ENCODE measurements at places on chromosomes 5 and 9.

GRCh38 chr5:179516221-179516620 lies 34.1 kb upstream of the RUFY1 start:
- DNase-seq, result no peak

DNA sequence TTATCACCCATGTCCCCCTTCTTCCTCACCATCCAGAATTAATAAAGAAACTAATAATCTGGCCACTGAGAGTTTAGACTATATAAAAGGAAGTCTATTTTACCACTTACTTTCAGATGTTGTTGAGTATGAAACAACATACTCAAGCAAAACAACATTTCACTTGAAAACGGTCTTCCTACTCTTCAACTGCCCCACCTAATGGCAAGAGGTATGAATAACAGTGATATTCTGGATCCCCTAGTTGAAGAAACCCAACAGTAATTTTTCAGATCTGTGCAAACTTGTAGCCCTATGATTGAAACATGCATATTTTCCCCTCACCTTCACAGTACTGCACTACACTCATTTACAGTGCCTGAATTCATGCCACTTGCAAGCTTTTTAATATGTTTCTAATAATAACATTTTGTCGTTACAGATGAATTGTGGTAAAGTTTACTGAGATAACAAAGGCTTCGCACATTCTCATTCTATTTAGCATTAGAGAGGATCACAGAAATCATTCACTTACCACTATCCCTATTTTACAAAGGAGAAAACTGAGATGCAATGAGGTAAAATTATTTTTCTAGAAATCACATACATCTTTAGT lies 267.9 kb upstream of the PDE4D start:
- peak; percentile 55 for DNase-seq

GRCh38 chr5:73902327-73903051 lies 276.5 kb downstream of the ARHGEF28 start:
- peak; percentile 77 for DNase-seq

DNA sequence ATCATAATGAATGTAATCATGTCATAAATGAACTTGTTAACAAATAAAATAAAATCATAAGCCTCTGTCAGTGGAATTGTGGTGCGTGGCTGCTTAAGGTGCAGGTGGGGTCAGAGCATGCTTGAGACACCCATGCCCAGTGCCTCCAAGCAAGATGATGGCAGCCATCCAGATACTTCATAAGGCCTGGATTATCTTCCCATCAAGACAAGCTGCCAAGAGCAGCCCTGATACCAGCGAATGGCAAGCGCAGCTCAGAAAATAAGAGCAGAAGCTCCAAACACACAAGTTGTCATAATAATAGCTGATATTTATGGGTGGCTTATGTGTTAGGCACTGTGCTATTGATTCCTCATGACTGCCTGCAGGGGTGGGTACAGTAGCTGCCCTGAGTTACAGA lies 21.8 kb upstream of the LMX1B start:
- DNase-seq, result no peak

- peak; percentile 99 for DNase-seq
These were observed 477.8 kb downstream of the CCDC171 start for GRCh38 chr9:16030528-16031185.

DNA sequence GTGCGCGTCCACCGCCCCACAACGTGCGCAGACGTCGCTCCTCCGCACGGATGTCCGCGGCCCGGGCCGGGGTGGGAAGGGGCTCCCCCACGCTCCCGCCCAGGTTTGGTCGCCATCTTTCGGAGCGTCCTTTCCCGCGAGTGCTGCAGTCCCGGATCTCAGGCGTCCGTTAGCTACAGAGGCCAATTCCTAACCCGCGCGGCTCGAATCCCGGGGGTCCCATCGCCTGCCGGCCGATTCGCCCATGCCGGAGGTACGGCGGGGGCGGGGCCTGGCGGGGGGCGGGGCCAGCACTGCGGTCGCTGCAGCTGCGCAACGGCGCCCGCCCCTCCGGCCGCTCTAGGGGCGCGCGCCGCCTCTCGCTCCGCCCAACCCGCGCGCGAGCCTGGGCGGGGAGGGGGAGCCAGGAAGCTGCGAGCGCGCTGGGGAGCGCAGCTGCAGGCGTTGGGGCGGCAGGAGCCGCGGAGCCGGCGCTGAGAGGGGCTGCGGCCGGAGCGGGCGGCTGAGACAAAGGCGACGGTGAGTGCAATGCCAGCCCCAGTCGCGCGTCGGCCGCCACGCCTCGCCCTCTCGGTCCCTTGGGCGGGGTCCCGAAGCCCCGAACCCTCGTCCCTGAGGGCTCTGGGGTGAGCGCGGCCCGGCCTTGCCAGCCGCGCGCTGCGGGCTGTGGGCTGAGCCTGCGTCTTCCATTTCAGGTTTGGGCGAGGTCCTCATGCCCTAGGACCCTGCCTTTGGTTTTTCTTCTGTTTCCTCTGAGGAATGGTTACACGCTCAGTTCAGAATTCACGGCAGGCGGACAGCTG lies at the start of gene CDC42SE2:
Gene CDC42SE2 (plus strand): TSS at position 406 of the 803 bp plus-strand sequence. CDS start 95,441 bp downstream, outside the sequence.
- peak; percentile 90 for DNase-seq

DNA sequence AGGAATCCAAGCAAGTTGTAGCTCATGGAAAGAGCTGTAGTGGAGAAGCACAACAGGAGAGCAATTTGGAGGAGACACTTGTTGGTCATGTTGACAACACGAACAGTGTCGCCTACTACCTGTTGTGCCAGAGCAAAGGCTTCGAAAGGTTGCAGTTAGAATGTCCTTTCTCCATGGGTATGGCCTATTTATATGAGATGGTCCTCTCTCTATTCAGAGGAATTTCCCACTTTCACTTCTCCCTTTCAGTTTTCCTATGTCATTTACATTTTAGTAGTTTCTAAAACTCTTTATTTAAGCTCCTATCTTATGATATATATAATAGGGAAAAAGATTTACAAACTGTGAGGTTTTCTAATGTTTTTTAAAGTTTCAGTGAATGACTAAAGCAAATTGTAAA lies at the start of gene IFNB1:
Gene IFNB1 (minus strand): TSS at position 162 of the 400 bp plus-strand sequence. CDS start 73 bp downstream, at position 89.
- no peak for DNase-seq

GRCh38 chr9:21982391-21982790 lies 11.8 kb downstream of the CDKN2A start:
- no peak for DNase-seq

- DNase-seq, result no peak
These were observed 403.5 kb downstream of the DMRT2 start for GRCh38 chr9:1453636-1454035.

DNA sequence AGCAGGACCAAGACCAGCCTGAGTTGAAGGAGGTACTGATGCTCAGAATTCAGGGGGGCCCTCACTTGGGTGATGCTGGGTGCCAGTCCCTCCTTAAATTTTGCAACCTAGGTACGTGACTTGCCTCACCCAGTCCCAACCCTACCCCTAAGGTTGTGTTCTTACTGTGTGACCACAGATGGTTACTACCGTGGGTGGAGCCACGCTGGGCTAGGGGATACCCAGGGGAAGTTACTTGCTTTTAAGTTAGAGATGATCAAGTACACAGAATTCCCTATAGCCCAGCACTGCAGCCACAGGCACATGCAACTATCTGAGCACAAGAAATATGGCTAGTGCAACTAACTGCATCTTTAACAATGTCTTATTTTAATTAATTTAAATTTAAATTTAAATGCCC lies 32.9 kb downstream of the NXNL2 start:
- no peak for DNase-seq

DNA sequence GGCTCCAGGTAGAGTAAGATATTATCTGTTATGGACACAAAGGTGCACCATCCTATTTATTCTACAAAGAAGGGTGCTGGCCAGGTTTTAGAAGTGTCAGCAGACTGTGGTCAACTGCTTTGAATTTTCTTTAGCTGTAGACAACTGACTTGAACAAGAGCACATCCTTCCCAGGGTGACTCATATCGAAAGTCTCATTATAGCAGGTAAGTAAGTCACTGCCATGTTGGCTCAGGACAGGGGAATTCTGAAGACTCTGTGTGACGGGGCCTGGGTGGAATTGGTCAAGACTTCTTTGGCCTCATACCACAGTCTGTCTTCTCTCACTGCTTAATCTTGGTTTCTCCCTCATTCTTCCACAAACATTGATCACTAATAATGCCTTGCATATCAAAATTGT lies 214.5 kb upstream of the CDH9 start:
- DNase-seq, result no peak

DNA sequence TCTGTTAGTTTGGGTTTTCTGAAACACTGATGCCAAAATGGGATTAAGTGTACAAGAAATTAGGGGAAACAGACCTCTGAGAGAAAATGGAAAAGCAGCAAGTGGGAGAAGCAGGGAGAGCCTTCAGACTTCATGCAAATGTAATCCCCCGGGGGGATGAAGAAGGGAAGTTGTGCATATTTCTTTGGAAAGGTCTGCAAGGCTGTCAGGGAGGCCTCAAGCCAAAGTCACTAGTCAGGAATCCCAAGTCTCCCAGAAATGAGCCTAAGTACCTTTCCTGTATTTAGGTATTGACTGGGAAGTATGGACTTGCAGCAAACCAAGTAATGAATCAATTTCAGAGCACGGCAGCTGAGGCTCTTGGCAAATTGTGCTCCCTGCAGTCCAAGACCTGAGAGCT lies 2.2 kb downstream of the FTMT start:
- no peak for DNase-seq

GRCh38 chr5:149022200-149022599 lies 40.7 kb downstream of the SH3TC2 start:
- no peak for DNase-seq

DNA sequence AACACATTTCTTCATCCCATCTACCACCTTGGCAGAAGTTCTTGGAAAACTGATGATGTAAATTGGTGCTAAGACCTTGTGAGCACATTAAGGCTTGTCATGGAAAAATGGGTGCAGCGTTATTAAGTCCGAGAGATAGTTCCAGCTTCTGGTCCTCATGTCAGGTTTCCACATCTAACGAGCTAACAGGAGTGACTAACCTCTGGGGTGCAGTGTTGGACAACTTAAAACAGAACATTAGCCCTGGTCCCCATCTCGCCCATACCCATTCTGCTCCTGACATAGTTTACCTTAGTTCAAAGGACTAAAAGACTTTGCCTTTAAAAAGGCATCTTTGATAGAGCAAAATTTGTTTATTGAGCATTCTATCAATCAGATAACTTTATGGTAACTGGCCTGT lies 128.0 kb downstream of the SLC1A3 start:
- DNase-seq, result peak; percentile 34

DNA sequence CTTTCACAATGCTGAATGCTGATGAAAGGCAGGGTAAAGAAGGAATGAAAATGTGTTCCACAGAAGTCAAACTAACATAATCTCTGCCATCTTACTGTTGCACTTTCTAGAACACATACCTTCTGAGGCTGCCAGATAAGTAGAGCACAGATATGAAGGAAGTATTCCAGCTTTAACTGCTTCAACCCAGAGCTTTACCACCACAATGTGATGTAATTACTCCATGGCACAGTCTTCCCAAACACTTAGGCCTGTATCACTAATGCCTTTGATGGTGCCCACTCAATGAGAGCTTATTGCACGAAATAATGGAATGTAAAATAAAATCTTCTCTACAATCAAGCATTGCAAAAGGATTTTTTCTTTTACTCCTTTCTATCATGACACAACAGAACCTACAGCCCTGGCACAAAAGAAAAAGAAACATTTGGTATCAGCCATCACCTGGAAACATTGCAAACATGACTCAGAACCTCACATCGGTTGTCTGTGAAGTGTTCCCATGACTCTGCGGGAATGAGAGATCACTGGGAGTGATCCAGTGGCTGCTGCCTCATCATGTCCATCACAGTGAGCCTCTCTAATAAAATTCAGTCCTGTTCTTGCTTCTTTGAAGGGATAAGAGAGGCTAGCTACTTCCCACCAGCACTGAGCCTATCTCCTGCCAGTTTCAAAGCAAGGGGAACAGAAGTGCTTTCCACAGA lies 385.8 kb downstream of the EFNA5 start:
- peak; percentile 66 for DNase-seq

GRCh38 chr5:158451993-158452672 lies 593.2 kb upstream of the CLINT1 start:
- DNase-seq, result no peak
